ENCODE measurements at places on chromosomes 2 and 18.

- no peak for DNase-seq
Measured at GRCh38 chr2:141610564-141611175, 520.1 kb downstream of the LRP1B start.

- DNase-seq, result no peak
Measured at GRCh38 chr2:190328573-190329147, 9.0 kb upstream of the HIBCH start.

DNA sequence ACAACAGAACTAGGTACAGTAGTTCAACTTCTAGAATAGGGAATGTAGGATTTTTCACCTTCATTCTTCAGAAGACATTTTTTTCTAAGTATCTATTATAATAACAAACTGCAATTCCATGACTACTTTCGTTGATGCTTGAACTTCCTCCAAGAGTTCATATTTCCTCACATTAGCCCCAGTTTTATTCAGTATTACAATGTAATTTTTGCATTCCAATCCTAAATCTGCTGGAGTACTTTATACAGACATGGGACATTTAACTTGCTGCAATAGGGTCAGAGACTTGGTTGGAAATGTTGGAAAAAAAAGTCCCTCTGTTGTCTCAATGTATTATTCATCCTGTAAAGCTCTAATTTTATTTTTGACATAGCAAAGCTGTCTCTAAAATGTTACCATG is 19.6 kb upstream of the FTCDNL1 start:
- DNase-seq, result no peak

GRCh38 chr2:100733391-100734187 is 86.3 kb upstream of the NPAS2 start:
- no peak for DNase-seq

DNA sequence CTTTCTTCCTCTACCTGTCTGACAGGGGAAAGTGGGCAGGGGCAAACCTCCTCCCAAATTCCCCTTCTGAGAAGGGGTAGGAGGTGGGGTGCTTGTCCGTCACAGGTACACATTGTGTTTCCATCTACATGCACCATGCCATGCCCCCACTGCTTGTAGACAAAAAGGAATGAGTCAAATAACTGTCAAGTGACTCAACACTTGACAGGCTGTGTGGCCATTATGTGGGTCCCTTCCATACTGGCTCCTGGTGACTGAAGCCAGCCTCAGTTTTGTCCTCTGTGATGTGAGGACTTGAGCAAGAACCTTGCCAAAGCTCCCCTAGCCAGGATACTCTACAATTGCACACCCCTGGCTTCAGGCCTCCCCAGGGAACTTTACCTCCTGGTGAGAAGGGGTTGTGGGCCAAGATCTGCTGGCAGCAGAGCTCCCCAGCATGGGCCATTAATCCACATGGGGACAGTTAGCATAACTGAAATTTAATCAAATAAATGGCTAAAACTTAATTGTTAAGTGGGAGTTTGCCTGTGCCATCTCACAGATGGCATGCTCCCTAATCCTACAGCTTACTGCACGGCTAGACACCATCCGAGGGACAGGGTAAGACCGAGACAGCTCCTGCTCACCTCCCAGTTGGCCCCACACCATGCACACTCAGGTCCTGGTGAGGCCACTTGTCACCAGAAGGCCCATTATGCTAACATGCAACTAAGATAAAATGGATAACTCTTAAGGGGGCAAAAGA is 140.2 kb downstream of the BCL11A start:
- peak; percentile 34 for DNase-seq

GRCh38 chr2:47682216-47682749 is 100.7 kb upstream of the MSH6 start:
- no peak for DNase-seq

- no peak for DNase-seq
Measured at GRCh38 chr2:142140434-142140845, 9.6 kb upstream of the LRP1B start.

DNA sequence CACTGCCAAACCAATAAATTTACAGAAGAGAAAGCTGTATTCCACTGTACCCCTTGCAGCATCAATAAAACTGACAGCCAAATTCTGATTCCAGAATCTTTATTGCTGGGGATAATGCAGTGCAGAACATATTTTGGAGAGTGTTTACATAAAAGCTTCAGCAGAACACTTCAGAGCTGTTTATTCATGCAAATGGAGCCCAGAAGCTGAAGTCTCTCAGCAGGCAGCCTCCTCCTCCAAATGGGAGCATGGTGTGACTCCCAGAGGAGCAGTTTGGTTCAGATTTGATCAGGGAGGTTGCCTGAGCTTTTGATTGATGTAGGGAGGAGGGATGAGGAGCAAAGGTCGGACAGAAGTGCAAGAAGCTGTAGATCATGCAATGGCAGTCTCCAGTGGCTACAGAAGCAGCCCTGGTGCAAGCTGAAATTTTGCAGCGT is 22.4 kb downstream of the LHCGR start:
- DNase-seq, result no peak

DNA sequence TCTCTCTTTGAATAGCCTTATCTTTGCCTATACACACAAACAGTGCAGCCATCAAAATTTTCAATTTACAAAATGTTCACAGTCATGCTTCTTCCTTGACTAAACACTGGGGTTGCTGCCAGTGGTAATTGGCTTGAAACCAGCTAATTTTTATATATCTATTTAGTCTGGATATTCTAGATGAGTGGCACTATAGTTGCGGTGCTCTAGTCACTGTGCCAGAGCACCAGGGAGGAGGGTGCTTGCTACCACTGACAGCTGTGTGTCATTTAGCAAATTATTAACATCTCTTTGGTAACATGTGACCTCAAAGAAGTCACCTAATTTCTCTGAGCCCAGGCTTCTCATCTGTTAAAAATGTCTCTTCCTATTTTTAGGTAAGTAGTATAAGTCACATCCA is 130.4 kb downstream of the MEIS1 start:
- DNase-seq, result no peak

DNA sequence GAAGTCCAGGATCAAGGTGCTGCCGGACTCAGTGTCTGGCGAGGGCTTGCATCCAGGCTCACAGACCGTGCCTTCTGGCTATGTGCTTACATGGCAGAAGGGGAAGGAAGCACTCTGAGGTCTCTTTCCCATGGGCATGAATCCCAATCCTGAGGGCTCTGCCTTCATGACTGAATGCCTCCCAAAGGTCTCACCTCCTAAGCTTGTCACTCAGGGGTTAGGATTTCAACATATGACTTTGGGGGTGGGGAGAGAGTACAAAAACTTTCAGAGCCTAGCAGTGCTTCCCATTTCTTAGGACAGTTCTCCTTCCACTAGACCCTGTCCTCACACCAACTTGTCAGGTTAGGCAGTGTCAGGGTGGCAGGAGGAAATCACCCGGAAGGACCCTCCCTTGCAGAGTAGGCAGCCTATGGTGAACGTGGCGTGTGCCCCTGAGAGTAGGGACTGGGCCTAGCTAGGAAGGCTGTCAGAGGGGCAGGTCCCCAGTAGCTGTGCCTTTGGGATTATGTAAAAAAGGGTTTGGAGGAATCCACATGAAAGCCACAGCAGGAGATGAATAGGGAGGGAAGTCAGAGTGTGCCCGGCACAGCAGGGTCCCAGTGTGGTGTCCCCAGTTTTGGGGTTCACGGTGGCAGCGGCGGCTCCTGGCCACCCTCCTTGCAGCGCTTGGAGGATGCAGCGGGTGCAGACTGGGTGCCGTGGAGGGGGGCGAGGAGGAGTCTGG is 233.3 kb downstream of the LDLRAD4 start:
- no peak for DNase-seq

DNA sequence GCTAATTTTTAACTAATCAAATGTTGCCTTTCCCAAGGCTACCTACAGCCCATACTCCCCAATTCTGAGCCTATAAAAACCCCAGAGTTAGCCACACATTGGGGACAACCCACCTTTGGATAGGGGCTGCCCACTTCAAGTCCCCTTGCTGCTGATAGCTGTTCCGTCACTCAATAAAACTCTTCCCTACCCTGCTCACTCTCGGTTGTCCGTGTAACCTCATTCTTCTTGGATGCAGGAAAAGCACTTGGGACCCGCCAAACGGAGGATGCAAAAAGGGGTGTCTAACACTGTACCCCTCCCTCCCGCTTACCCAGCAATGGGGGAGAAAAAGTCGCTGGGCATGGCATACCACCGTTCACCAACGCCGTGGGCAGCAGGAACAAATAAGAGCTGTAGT is 12.2 kb downstream of the IWS1 start:
- DNase-seq, result no peak

- no peak for DNase-seq
Measured at GRCh38 chr2:207235621-207236020, 69.9 kb upstream of the KLF7 start.

GRCh38 chr18:210733-211132 is 52.4 kb downstream of the USP14 start:
- DNase-seq, result no peak

DNA sequence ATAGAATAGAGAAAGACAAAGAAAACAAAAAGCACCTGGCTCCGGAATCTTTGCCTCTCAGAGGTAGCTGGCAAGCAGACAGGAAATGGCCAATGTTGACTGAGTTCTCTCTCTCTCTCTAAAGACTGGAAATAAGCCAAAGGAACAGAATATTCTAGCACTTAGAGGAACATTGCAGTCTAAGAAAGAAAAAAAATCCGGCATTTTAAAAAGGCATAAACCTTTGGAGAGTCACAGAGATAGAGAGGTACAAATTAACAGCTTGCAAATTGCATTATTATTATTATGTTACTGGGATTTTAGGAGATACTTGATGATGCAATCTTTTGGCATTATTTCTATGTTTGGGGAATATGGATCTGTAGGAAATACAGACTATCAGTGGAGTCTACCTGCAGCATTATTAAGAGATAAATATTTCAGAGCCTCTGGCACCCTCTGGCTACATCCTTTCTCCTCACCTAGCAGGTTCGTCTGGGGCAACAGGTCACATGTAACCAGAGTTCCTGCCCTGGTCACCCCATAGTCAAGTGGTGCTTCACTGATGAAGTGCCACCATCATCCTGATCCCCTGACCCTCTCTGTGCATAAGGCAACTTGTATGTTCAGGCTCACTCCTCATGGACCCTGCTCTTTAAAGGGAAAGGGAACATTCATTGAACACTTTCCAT is 318.9 kb upstream of the ACVR2A start:
- DNase-seq, result no peak

Data from stimulated activated naive B cell treated with anti-CD40 and anti-IgM and Interleukin-4, amounts not matched to agents 10 μg/mL and 1 μg/mL and 100 μg/mL, for 72 hours (primary cell).